ENCODE measurements at places on chromosomes 11 and 22. TPM values are rescaled to one million over a fixed set of nuclear protein-coding genes. Genes with fewer than 3 reads are reported as not detected.

Gene CD3G
- not detected for polyA plus RNA-seq

Gene GRIA4
- polyA plus RNA-seq, result 0.33 TPM

DNA sequence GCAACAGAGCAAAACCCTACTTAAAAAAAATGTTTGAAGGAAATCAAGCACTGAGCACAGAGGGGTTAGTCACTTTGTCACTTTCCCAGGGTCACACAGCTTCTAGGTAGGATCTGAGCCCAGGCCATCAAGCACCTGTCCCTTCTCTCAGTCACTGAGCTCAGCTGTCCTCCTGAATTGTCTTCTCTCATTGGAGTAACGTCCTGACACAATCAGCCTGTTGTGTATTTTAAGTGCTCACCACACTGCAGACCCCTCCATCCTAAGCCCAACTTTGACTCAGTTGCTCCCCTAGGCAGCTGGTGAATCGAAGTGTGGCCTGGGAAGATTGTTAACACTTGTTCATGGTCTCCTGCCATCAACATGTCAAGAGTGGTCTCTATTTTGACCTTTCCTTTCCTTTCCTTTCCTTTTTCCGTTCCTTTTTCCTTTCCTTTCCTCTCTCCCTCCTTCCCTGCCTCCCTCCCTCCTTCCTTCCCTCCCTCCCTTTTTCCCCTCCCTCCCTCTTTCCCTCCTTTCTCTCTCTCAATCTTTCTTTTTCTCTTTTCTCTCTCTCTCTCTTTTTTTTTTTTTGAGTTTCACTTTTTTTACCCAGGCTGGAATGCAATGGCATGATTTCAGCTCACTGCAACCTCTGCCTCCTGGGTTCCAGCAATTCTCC, 76.1 kb downstream of the PIWIL3 start:
- no peak for DNase-seq

GRCh38 chr22:25223269-25223850, 3.9 kb downstream of the CRYBB2 start:
- DNase-seq, result no peak

DNA sequence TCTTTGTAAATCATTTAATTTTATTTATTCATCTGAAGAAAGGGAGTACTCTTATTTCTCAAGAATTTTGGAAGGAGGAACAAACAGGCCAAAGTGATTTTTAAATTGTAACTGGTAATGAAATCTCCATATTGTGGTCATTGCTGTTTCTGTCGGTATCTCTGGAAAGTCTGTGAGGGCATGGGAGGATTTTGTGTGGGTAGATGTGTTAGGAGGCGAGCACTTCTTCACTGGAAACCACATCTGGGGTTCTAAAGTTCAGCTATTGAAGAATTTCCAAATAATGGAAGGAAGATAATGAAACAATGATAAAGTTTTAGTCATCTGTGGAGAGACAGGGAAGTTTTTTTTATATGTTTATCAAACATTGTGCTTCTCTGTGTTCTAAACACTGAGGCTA, 6.6 kb downstream of the TRIM34 start:
- no peak for DNase-seq

Gene DEUP1
- polyA plus RNA-seq, result not detected

DNA sequence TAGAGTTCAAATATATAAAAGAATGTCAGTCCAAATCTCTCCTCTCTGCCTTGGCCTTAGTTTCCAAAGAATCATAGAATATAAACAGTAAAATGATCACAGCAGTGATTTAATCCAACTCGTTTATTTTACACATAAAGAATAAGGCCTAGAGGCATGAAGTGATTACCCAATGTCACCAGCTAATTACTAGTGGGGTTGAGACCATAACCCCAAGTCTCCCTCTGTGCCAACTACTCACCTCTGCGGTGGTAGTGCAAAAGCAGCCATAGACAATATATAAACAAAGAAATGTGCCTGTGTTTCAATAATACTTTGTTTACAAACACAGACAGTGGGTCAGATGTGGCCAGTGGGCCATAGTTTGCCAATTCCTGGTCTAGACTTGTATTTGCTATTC, 96.6 kb upstream of the FAT3 start:
- no peak for DNase-seq

- no peak for DNase-seq
These were observed 350.2 kb upstream of the ARHGAP42 start for GRCh38 chr11:100336873-100337272.

DNA sequence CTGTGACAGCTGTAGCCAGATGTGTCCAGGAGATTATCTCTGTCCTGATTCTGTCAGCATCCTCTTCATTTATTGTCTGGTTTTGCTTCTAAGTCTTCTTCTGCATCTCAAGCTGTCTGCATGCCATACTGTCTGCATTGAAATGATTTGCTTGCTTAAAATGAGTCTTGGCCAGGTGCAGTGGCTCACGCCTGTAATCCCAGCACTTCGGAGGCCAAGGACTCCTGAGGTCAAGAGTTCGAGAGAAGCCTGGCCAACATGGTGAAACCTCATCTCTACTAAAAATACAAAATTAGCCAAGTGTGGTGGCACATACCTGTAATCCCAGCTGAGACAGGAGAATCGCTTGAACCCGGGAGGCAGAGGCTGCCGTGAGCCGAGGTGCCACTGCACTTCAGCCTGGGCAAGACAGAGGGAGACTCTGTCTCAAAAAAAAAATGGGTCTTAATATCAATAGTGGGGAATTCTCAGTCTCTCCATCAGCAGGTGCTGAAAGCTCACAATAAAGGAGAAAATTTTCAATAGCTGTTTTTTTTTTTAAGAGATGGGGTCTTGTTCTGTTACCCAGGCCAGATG, 39.2 kb upstream of the AMPD3 start:
- no peak for DNase-seq

GRCh38 chr11:46413760-46414465, 22.3 kb upstream of the CHRM4 start:
- DNase-seq, result no peak

Gene EFCAB6
- polyA plus RNA-seq, result 1.4 TPM

DNA sequence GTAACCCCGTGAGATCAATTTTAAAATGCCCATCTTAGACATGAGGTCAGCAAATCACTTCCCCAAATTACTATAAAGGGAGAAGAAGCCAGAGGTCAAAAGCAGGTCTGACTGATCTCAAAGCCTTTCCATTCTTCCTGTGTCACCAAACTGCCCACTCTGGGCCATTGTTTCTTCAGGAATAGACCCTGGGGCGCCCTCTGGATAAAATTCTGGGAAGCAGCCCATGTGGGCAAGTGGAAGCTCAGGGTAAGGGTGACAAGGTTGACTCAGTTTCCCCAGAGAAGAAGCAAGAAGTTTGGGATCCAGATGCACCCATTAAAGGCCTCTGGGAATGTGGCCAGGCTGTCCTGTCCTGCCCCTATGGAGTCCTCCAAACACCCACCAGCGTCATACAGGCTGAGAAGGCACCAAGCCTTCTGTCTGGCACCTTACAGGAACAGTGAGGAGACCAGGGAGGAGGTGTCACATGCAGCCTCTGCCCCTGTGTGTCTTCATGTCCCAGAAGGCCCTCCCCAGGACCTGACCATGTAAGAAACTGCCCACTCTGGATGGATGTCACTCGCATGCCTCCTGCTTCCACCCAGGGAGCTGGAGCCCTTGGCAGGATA, 50.1 kb downstream of the CHST1 start:
- DNase-seq, result no peak

Gene CLMP
- polyA plus RNA-seq, result 251 TPM

Gene LDHAL6A
- polyA plus RNA-seq, result not detected

GRCh38 chr11:129530154-129530895, 154.7 kb downstream of the BARX2 start:
- DNase-seq, result no peak

- no peak for DNase-seq
These were observed 1780.5 kb downstream of the LRRC4C start for GRCh38 chr11:39678996-39679395.

GRCh38 chr11:103525069-103525468, 415.8 kb downstream of the DYNC2H1 start:
- no peak for DNase-seq

Gene ASRGL1
- 0.48 TPM for polyA plus RNA-seq

Gene PDGFD
- polyA plus RNA-seq, result 50.1 TPM

DNA sequence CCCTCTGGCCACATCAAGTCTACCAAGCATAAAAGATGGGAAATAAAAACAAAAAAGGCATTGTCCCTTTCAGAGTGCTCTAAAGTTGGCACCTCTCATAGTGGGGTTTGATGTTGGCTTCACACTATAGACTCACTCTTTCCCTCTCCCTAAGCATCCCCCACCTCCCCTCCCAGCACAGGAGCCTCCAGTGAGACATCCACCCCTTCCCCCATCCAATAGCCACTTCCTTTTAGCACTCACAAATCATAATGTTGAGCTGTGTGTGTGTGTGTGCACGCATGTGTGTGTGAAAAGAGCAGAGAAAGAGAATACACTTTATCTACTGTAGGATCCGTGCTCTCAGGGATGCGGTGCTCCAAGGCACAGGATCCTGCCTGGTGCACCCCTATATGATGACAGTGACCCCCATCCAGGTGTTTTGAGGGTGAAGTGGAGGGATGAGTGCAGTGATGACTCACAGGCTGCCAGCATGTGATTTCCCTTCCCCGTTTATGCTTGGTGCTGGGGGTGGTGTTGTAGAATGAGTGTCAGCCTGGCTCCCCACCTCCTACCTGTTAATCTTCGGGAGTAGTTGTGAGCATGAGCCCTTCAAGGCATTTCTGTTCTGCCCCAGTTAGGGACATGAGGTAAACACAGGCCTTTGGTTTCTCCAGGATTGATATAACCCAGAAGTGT, 235.2 kb upstream of the B3GAT1 start:
- DNase-seq, result no peak

Gene RTN4RL2
- 0.45 TPM for polyA plus RNA-seq

Gene TMPRSS4
- polyA plus RNA-seq, result not detected

GRCh38 chr11:128483211-128483788, 104.1 kb downstream of the ETS1 start:
- no peak for DNase-seq

Gene TUB
- 14.7 TPM for polyA plus RNA-seq

DNA sequence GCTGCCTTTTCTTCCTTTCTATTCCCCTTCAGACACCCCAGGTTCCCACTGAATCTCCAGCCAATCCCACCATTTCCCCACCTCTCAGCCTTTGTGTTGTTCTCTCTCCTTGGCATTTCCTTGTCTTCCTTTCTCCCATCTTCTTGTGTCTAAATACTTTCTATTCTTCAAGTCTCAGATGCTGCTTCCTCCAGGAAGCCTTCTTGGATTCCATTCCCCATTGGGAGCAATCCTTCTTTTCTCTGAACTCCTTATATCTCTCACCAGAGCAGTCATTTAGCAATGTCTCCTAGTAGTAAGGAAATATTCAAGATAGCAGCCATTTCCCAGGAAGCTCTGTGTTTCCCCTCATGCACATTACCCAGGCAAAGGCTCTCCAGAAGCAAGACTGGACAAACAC, 15.4 kb downstream of the YPEL4 start:
- no peak for DNase-seq

Gene CSF2RB
- polyA plus RNA-seq, result not detected

- no peak for DNase-seq
These were observed 117.4 kb downstream of the DBX1 start for GRCh38 chr11:20042811-20043341.

- no peak for DNase-seq
These were observed 142.2 kb downstream of the ST3GAL4 start for GRCh38 chr11:126497581-126498122.

Gene NAV2
- polyA plus RNA-seq, result 7.2 TPM

- no peak for DNase-seq
These were observed 20.7 kb downstream of the DMC1 start for GRCh38 chr22:38549101-38549894.

GRCh38 chr22:38110008-38110862, at the start of gene BAIAP2L2:
Gene BAIAP2L2 (minus strand): TSS chr22:38110684. CDS start chr22:38110525, 159 bp downstream.
- DNase-seq, result no peak

Gene SCO2
- 0.15 TPM for polyA plus RNA-seq

Gene PYGM
- 0.20 TPM for polyA plus RNA-seq

DNA sequence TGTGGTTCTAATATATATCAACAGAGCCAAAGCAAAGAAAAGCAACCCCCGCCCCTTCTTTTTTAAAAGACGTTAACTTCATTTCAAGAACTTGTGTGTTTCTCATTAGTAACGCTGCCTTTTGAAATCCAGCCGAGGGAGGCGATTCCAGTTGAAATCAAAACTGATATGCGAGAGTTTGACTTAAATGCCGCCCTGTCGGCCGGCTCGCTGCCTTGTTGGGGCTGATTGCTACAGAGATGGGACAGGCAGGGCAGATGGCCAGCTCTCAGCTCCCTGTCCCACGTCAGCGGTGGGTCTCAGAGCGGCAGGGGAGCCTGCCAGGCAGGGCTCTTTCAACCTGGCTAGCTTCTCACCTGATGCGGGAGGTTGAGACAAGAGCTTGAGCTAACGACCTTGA, 51.9 kb upstream of the ALX4 start:
- no peak for DNase-seq

GRCh38 chr22:17867160-17867785, 93.0 kb upstream of the BID start:
- no peak for DNase-seq

Gene ANO9
- polyA plus RNA-seq, result not detected

Gene OR4A16
- not detected for polyA plus RNA-seq

- DNase-seq, result no peak
These were observed 274.8 kb downstream of the NTM start for GRCh38 chr11:131645237-131645636.

Gene NNMT
- polyA plus RNA-seq, result 217 TPM

- DNase-seq, result no peak
These were observed 54.5 kb upstream of the NOX4 start for GRCh38 chr11:89545691-89546090.

- no peak for DNase-seq
These were observed 1998.4 kb downstream of the LRRC4C start for GRCh38 chr11:39461066-39461465.

Gene NOX4
- polyA plus RNA-seq, result 5.1 TPM

All from AG04450 (cell line).